ENCODE measurements at places on chromosomes 2 and 18.
A peak's percentile ranks its signal among the peaks of the same experiment; 100 is the strongest.

DNA sequence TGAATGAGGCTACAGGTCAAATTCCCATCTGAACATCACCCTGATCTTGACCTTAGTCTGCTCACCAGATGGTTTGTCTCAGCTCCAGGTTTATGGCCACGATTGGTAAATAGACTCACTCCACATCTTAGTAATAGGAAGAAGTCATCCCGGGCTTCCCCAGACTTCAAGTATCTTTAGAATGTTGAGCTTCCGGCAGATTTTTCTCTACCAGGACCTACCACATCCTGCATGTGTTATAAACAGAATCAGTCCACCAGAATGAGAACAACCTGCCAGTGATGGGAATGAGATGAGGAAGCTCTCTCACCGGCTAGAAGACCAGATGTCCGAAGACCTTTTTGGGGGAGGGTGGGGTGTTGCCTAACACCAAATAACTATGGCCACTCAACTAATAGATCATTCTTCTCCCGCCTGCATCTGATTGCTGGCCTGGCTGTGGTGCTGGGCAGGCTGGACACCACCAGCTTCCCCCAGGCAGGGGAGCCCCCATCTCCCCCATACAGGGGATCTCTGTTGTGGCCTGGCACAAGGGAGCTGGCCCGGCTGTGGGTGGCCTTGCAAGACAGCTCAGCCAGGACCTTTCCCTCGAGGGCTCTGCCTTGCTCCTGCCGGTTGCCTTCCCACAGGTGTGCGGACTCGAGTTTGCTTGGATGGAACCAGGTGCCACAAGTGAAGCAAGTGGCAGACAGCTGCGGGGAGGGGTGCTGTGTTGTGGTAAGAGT is 88.5 kb downstream of the SH3RF3 start:
- DNase-seq, result no peak

- no peak for DNase-seq
Measured at GRCh38 chr2:239002954-239003623, 155.2 kb downstream of the TWIST2 start.

- no peak for DNase-seq
Measured at GRCh38 chr2:170157025-170157684, 20.8 kb upstream of the MYO3B start.

- no peak for DNase-seq
Measured at GRCh38 chr2:139369423-139370409, 589.5 kb upstream of the NXPH2 start.

GRCh38 chr2:23606968-23607367 is 222.0 kb downstream of the KLHL29 start:
- DNase-seq, result no peak

DNA sequence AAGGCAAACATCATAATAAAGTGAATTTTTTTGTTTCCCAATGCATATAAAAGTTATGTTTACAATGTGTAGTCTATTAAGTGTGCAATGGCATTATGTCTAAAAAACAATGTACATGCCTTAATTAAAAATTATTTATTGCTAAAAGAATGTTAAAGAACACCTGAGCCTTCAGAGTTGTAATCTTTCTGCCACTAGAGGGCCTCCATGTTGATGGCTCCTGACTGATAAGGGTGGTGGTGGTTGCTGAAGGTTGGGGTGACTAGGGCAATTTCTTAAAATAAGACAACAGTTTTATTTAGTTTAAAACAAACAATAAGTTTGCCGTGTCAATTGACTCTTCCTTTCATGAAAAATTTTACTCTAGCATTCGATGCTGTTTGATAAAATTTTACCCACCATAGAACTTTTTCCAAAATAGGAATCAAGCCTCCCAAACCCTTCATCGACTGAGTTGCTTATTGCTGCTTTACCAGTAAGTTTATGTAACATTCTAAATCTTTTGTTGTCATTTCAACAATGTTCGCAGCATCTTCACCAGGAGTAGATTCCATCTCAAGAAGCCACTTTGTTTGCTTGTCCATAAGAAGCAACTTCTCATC is 32.3 kb downstream of the MAP3K2 start:
- peak; percentile 59 for DNase-seq

DNA sequence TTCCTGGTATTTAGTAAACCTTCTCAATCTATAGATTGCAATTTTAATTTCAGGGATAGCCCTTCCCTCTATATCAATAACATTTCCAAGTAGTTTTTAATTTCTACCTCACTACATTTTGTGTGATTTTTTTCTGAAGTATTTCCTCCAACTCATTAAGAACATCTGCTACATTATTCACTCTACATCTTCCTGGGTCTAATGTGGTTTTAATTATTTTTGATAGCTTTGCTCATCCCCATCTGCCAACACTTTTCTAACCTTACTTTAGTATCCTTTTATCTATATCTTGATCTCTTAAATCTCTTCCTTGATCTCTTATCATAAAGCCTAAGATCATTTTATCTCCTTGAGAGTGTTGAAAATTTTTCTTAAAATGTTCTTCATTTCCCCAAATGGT is 278.3 kb upstream of the CYP26B1 start:
- DNase-seq, result no peak

GRCh38 chr2:232551776-232552175 is 1.3 kb downstream of the EIF4E2 start:
- no peak for DNase-seq

- no peak for DNase-seq
Measured at GRCh38 chr2:191036363-191036762, 22.4 kb upstream of the STAT1 start.

DNA sequence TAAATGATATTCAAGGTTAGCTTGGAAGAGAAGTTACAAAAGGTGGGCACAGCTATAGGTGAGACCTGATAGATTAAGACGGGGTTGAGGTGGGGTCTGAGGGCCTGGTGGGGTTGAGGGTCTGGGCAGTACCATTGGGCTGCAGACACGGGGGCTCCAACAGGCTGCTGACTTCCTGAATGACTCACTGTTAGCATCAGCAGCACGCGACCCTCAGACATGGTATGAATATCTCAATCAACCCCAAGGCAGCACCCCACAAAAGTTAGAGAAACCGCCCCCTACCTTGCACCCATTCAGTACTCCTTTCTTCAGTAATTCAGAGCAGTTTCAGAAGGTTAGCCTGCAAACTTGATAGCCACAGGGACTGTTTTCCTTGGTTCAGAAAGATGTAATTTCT is 10.8 kb upstream of the NCK2 start:
- DNase-seq, result no peak

- DNase-seq, result no peak
Measured at GRCh38 chr2:9847140-9847539, 3.9 kb downstream of the TAF1B start.

- no peak for DNase-seq
Measured at GRCh38 chr2:148882051-148882450, 7.0 kb downstream of the KIF5C start.

DNA sequence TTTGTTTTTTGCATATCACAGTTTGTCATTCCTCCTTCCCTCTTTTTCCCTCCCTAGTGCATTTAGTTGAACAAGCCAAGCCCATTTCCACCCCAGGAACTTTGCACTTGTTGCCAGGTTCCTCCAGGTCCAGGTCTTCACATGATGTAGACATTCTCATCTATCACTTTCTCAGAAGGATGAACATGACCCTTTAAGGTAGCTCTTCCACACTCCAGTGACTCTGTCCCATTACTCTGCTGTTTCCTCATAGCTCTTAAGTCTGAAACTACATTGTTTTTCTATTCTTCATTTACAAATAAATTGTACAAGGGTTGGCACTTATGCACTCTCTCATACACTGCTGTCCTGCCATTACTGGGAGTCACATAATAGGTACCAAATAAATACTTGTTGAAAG is 6.1 kb downstream of the KYNU start:
- DNase-seq, result no peak

- DNase-seq, result peak; percentile 67
Measured at GRCh38 chr2:147910990-147911473, 66.2 kb downstream of the ACVR2A start.

DNA sequence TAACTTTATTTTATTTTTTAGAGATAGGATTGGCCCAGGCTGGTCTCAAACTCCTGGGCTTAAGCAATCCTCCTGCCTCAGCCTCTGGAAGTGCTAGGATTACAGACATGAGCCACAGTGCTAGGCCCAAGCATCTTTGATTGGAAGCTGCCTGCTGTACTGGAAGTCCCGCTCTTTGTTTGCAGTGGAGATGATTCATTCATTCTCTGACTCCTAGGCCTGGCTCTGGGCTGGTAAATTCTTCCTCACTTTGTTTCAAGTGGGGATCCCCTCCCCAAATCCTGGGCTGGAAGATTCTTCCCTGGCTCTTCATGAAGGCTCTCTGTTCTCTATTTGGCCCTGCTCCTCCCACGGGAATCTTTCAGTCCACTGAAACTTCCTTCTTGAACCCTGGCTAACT is 81.9 kb downstream of the NEURL3 start:
- no peak for DNase-seq

DNA sequence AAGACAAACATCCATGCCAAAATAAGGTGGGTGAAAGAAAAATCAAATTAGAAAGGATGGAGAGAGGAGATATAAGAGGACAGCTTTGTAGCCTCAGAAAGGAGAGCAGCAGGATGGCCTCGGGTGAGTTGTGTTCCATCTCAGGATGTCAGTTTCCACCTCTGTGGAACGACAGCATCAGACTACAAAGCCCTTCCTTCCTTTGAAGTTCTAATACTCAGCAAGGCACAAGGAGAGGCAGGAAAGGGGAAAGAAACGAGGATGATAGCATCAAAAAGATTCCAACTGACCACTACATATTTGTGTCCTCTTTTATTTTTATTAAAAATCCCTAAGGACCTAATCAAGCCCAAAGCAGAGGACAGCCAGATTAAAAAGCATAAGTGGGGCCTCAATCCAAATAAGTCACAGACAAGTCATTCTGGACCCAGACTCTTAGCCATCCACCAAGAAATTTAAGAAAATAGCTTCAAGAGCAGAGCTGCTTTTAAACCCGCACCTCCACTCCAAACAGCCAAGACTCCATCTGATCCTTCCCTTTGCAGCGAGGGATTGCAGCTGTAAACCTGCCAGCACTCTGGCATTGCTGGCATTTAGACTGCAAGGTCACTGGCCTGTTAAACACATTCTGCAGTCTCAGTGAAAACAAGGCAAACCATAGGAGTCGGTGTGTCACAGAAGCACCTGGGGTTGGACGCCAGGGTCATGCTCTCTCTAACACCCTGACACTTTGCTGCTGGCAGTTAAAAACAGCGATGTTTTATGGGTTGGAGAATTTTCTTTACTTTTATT is 314.5 kb upstream of the CHAC2 start:
- DNase-seq, result no peak

DNA sequence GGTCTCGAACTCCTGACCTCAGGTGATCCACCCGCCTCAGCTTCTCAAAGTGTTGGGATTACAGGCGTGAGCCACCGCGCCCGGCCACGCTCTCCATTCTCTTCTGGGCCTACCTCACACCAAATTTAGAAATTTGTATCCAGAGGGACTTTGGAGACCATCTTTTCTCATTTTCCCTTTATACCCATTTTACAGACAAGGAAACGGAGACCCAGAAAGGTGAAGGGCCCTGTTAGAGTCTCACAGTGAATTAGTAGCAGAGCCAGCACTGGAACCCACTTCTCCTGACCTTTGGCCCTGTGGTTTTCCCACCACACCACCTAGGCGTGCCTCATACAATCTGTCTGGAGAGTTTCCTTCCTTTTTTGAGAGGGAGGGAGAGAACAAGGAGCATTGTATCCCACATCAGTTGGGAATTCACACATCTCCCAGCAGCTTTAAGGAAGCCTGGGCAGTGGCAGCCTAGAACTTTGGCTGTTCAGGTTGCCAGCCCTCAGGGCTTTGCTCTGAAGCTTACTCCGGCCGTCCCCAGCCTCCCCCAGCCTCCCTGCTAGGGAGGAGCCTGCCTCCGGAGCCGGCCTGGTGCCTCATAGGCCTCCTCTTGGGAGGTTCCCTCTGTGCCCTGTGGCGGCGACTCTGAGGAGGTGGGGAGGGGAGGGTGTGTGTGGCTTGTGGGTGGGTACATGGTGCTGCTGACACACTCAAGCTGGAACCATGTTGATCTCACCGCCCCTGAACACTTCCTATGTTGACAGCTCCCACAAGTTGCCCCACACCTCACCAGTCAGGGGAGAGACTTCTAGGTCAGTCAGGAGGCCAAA is 13.8 kb downstream of the FOSL2 start:
- peak; percentile 79 for DNase-seq

GRCh38 chr2:142936629-142937028 is 59.2 kb downstream of the KYNU start:
- DNase-seq, result no peak

DNA sequence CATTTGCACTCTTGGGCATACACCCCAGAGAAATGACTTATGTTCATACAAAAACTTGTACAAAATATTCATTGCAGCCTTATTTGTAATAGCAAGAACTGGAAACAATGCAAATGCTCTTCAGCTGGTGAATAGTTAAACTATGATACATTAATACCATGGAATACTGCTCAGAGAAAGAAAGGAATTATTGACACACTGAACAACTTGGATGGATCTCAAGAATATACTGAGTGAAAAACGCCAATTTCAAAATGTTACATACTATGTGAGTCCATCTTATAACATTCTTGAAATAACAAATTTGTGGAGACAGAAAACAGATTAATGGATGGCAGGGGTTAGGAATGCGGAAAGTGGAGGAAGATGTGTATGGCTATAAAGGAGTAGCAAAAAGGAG is 17.2 kb downstream of the LNPK start:
- DNase-seq, result no peak

GRCh38 chr2:10471046-10471571 is 23.0 kb upstream of the ODC1 start:
- no peak for DNase-seq

GRCh38 chr2:198700319-198700718 is 757.4 kb downstream of the SATB2 start:
- DNase-seq, result no peak

DNA sequence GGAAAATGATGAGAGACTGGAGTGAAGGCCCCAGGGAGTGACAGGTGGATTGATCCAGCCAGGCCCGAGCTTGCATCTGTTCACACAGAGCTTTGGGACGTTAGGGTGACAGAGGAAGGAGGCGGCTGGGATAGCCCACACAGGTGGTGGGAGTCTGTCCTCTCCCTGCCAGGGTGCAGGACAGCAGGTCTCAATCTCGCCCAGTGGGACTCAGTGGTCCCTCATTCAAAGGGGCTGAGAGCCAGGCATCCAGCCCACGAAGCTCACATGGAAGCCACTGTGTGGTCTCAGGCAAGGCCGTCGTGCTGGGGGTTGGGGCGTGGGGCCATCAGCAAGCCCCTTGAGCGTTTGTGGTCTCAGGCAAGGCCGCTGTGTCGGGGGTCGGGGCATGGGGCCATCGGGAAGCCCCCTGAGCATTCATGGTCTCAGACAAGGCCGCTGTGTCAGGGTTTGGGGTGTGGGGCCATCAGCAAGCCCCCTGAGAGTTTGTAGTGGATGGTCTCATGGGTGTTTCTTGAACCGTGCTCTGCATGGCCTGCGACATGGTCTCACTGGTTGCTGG is 8.3 kb downstream of the KCNG2 start:
- DNase-seq, result no peak
